Upper lobe of right lung (tissue), 1 donor: ENCODE measurements at places on chromosomes 4 and X. TPM values are rescaled to one million over a fixed set of nuclear protein-coding genes. Genes with fewer than 3 reads are reported as not detected.

TLR6 gene
- total RNA-seq: 9.6 TPM

DNA sequence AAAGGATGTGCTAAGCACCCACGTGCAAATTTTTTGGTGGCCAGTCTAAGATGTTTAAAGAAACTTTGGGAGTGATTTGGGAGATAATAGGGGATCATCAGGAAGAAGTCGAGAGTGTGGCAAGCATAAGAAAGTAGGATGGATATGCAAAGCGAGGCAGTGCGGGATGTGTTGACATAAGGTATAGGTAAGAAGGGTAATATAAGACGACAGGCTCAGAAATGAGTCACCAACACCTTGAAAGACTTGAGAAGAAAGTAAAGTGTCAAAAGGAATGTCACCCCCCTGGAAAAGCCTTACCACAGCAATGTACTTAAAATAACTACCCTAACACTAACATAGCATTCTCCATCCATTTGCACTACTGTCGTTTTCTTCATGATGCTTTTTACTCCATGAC lies 69.8 kb upstream of the BMP2K start:
- DNase-seq: no peak

DNA sequence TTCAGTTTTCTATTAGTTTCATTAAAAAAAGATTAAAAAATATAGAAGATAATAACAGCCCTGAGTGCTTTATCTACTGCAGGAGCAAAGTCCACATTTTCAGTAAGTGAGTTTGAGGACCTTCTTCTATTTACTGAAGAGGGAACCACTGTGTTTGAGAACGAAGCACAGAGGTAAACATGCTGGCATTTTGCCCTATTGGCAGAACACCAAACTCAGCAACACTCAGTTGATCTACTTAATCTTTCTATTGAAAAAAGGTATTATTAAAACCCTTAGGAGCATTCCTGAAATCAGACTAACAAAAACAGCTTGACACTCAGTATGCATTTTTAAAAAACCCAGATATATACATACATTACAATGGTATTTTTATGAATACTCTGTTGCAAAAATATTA lies 1496.7 kb downstream of the TECRL start:
- no peak for DNase-seq

GRCh38 chr4:184347251-184348239 lies 126.8 kb downstream of the IRF2 start:
- DNase-seq: no peak
